ENCODE measurements at places on chromosomes 6 and 20.

GRCh38 chr6:157558487-157559200 is 177.7 kb downstream of the ZDHHC14 start:
- DNase-seq, result no peak

GRCh38 chr6:39684790-39685488 is 40.3 kb downstream of the KIF6 start:
- no peak for DNase-seq

DNA sequence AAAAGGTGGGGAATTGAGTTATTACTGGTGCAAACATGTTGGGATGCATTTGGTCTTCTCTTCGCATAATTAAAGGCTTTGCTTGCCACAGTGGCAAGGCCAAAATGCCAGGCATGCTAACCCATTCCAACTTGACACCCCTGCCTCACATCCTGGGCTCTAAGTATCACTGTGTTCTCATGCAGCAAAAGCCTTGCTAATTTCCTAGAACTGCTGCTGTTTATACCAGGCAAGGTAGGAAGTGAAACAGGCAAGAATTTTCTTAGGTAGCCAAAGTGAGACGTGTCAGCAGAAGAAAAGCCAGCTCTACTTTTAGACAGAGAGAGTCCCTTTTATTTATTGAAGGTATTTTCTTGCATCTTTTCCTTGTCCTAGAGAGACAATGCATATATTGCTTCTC is 41.2 kb downstream of the LYRM2 start:
- DNase-seq, result no peak

- no peak for DNase-seq
Measured at GRCh38 chr6:110430236-110430635, 14.9 kb upstream of the DDO start.

GRCh38 chr6:81753711-81754577 is 1.5 kb upstream of the TENT5A start:
- DNase-seq, result peak; percentile 26

GRCh38 chr20:4883546-4883945 is 117.8 kb downstream of the SLC23A2 start:
- DNase-seq, result no peak

DNA sequence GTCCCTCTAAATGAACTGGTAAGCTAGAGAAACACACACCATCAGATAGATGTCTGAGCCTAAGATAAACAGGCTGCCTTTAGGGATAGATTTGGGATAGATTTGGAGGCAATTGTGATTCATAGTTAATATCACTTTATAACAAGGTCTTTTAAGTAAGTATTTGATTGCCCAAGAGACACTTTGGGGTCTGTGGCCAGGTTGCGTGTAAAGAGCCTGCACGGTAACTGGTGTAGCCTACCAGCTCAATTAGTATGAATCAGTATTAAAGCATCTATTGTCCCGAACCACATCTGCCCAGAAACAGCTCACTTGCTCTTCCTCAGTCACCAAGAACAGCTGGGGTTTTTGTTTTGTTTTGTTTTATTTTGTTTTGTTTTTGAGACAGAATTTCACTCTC is 193.3 kb downstream of the SASH1 start:
- DNase-seq, result no peak

DNA sequence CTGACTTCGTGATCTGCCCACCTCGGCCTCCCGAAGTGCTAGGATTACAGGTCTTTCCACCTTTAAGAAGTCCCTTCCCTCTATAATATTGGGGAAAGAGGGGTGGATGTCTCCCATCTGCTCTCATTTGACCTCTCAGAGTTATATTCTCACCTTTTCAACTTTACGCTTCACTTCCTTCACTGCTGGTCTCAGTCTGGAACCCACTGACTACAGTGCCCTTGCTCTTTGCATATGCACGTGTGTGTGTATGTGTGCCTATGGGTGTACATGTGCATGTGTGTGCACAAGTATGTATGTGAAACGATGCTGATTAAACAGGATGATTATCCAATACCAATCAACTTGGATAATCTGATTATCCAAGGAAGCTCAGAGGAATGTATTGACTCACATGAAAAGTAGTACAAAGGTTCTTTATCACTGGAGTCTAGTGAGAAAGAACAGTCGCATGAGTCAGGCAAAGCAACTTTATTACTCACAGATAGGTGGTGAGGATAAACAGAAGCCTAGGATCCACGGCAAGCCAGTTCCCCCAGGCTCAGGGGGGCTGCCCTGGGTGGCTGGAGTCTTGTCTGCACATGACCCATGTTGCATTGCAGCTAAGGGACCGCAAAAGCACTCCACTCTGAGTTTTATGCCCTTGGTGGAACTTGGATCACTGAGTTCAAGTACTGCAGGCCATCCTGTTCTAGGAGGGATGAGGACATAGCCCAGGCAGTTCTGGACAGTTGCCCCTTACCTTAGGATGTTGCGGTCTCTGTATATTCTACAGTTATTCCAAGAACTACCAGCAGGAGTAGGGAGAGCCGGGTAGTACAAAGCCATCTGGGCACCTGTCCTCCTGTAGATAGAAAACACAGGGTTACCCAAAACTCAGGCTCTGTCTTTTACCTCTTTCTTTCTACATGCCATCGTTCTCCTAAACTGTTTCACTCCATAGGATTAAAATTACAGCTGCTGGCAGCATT is 50.9 kb downstream of the SNRNP48 start:
- DNase-seq, result no peak

GRCh38 chr20:31485450-31486339 is 10.6 kb downstream of the REM1 start:
- no peak for DNase-seq

GRCh38 chr6:15822835-15823234 is 160.0 kb upstream of the DTNBP1 start:
- no peak for DNase-seq

DNA sequence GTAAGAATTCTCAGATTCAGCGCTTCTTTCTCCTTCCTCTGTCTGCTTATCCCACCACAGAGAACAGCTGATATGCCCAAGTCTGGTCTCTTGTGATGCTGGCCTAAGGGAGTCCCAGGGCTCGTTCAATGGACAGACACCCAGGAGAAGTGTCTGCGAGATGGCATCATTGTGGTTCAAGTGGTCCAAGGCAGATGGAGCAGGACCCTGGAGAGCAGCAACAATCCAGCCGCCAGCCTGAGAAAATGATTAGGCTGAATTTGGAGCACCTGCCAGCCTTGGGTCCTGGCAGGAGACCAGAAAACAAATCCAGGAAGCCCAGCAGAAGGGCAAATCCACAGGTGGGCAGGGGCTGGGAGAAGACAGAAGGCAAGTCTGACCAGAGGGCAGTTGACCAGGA is 145.8 kb downstream of the PTPRT start:
- no peak for DNase-seq

DNA sequence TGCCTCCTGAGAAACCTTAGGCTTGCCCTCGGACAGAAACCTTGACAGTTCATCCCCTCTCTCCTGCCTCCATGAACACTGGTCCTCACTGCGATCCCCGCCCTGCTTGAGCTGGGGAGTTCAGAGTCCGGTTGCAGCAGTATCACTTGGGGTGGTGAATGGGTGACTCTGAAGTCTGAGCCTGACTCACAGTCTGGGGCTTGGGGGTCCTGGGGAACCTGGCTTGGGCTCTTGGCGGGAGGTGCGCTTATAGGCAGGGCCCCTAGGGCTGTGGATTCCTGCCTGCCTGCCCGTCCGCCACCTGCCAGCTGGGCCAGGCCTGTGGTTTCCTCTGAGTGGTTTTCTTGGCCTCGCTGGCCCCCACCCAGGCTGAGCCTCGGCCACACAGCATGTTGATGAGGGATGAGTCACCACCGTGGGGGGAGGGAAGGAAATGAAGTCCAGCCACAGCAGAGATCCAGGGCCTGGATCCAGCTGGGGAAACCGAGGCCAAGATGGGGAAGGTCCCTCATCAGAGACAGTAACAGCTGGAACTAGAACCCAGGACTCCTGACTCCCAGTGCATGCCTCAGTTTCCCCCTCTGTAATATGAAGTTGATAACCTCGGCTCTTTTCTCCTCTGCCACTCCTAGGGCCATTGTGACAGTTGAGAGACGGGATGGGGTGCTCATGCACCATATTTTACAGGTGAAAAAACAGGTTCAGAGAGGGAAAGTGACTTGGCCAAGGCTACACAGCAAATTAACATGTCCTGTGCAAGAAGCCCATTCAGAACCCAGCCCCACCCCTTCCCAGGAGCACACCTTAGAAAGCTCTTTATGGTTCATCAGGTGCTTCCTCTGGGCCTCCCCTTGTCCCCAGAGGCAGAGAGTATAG is 9.2 kb downstream of the FOXS1 start:
- DNase-seq, result peak; percentile 22

DNA sequence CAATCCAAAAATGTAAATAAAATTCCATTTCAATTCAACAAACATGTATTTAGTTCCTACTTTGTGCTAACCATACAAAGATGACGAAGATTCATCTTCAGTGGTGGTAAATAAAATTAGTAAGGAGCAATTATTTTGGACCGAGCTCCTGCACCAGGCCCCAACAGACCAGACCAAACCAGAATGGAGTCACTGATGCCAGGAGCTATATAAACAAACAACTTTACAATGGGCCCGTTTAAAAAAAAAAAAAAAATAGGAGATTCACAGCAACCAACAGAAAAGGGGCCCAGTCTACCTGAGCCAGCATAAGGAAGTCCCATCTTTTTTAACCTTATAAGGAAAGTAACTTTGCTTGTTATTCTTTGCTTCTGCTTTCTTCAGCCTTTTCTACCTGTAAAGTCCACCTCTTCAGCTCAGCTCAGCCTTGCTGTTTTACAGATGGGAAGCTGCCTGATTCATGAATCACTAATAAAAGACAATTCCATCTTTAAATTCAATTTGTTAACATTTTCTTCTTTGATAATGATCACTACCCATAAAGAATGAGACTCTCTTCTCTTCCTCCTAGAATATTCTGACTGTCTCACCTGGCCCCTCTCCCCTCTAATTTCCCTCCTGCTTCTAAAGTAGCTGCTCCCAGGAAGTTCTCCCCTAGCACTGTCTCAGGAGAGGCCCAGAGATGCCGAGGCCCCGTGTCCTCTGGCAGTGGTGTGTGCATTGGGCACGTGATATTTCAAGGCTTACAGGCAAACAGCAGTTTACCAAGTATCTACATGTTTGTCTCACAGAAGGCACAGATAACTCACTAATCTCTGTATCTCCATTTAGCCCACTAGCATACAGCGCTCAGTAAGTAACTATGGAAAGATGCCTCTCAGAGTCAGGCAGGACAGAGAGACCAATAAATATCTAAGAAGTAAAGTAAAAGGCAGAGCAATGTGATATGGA is 8.4 kb downstream of the MBOAT1 start:
- DNase-seq, result no peak

- DNase-seq, result no peak
Measured at GRCh38 chr20:58874469-58874868, 22.0 kb downstream of the GNAS start.

DNA sequence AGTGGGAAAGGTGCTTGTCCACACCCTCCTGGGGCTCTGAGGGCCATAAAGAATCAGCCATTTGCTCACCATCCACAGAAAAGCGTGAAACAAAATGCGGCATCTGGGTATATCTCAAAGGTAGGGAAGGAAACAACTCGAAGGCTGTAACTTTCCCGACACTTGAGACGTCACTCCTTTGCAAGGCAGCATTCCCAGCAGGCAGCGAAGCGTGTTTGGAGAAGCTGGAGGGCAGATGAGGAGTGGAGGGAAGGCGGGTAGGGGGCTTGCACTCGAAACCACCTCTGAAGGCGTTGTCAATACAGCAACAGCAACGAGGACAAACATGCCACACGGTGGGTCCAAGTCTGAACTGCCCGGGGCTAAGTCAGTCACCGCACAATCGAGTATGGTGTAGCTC is 98.4 kb downstream of the FOXC1 start:
- DNase-seq, result no peak

- no peak for DNase-seq
Measured at GRCh38 chr6:4412077-4412476, 276.7 kb upstream of the ECI2 start.

DNA sequence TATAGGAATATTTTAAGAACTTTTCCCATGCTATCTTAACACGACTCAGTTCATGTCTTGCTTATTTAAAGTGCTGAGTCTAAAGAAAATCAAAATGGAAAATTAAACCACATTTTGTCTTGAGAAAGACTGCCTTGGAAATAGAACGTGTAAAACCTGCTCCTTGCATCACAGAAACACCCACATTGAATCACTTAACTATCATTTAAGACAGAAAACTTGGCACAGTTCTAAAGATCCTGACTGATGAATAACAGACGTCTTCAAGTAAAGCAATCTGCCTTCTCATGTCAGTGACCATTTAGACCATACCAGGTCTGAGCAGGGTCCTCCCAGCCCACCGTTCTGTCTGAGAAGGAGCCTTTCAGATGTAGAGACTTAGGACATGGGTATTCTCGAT is 7.4 kb downstream of the PERP start:
- DNase-seq, result no peak

DNA sequence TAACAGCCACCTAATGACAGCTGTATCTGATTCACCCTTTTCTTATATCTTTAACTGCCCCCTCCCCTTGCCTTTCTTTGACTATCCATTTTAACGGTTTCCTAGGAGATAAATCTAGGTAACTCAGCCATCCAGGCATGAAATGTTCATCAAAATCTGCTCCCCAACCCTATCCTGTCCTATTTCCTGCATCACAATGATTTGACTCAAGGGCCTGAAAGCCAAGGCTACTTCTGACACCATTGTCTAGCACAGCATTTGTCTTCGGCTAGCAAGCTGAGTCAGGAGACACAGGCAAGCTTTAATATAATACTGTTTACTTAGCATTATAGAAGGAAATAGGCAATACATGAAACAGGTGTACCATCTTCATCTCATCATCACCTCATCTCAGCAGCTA is 31.6 kb upstream of the MANEA start:
- DNase-seq, result no peak

DNA sequence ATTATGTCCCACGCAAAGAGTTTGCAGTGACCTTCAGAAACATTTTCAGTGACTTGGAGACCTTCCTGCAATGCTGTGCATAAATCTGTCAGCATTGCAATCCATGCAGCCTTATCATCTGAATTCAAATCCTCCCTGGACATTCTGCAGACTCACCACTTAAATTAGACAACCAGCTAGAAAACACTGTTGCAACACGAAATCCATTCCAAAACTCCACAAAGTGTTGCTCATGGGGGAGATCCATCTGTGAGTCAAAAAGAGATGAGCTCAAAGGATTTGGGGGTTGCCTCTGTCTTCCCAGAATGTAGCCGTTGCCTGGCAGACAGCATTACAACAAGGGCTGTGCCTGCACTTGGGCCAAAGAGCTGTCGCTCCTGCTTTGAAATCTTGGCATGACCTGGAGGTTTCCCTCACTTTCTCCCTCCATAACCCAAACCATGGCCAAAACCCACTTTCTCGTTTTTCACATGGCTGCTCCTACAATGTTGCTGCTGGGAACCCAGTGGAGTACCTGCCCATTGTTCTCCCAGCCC is 163.5 kb upstream of the CDYL start:
- DNase-seq, result no peak

DNA sequence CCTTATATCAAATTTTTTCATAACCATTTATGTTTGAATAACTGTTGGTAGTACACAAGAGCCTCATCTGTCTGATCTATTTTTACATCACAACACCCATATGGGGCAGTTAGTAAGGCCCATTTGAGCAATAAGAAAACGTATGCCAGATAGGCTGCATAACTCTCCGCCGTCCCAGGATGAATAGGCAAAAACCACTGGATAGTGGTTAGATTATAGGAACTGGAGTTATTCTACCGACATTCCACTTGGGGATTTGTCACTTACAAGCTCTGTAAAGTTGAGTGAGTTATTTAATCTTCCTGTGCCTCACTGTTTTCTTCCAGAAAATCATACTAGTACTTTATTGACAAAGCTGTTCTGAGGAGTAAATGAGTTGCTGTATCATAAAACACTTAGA is 881.9 kb downstream of the QKI start:
- no peak for DNase-seq

Data from nucleus accumbens (tissue), 56 donors.